ENCODE measurements at places on chromosomes 7 and 10. TPM values are rescaled to one million over a fixed set of nuclear protein-coding genes. Genes with fewer than 3 reads are reported as not detected.

GRCh38 chr10:44312401-44312800, 72.5 kb downstream of the CXCL12 start:
- DNase-seq, result no peak

Gene DNAAF5
- 23.6 TPM for total RNA-seq

- no peak for DNase-seq
These were observed 227.7 kb downstream of the KCNMA1 start for GRCh38 chr10:77409697-77410471.

DNA sequence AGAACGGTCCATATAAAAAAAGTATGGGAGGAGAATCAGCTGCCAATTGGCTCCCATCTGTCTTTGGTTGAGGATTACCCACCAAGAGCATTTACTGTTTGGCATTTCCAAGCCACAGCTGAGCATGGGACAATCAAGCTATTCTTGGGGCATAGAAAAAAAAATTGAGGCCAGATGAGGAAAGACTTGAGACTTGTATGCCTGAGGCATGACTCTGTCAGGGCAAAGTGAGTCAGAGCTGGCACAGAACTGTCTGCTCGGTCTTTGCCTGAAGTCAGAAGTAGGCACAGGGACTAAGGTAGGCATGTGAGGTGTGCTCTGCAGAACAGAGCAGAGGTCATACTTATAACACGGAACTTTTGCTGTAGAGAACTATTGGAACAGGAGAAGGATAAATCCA, 126.5 kb upstream of the CHRM2 start:
- DNase-seq, result peak; percentile 44

Gene ARL5B
- total RNA-seq, result 15.4 TPM

Measured in breast epithelium (tissue), 4 donors.